Anterior cingulate cortex (tissue), 58 donors: ENCODE measurements at places on chromosomes 16 and 17.

DNA sequence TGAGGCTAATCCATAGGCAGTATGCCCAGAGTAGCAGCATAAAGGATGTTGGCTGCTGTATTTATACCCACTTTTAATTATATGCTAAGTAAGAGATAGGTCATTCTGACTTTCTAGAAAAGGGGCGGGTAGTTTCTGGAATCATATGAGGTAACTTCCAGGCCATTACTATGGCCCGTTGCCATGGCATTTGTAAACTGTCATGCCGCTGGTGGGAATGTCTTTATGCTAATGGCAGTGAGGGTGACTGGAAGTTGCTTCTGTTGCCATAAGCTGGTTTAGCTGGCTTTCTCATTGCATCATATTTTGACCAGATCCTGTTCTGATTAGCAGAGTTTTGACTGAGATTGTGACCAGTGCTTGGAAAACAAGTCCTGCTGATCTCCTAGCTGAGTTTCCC, 929.6 kb upstream of the CDH8 start:
- no peak for DNase-seq

DNA sequence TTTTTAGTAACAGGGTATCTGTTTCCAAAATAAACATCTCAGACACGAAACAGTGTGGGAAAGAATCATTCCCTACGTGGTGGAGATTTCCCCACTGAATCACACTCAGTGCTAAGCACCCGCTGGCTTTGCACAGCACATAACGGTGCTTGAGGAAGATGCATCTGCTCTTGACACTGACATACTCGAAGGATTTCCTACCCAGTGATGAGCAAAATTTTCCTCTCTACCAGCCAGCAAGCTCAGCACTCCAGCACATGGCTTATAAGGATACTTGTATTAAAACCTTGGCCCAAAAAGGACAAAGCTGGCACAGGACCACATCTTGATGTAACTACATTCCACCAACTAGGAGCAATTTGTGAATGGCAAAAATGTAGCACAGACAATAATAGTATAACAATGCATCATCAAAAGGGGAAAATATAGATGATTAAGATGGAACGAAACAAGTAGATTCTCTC, 59.0 kb downstream of the ANKFY1 start:
- no peak for DNase-seq

DNA sequence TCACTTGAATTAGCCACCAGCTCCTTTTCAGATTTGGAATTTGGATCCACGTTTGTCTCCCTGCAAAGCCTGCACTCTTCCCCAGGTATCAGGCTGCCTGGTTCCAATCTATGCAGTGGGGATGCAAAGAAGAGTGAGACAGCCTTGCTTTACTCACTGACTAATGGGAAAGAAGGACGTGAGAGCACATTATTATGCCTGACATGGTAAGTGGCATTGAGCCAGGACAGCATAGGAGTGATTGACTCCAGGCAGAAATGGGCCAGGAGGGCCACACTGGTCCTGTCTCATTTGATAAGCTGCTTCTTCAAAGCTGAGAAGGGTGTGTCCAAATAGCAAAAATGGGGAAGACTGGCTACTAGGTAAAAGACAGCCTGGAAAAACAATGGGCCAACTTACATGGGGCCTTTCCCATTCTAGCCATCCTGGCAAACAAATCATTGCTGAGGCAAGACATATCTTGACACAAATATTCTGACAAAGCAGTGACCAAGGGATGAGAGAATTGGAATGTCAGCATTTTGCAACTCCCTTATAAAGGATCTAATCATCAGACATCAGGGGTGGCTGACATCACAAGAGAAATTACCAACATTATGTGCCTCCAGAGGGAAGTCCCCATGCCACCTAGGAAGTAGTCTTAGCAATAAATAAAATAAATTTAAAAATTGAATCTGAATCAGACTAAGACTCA, 38.6 kb downstream of the CDH11 start:
- no peak for DNase-seq

- no peak for DNase-seq
These were observed 24.3 kb upstream of the MGAT5B start for GRCh38 chr17:76843703-76844484.

GRCh38 chr16:12158428-12158827, 181.9 kb downstream of the SNX29 start:
- no peak for DNase-seq

- DNase-seq = no peak
These were observed 48.2 kb upstream of the MEIOC start for GRCh38 chr17:44607836-44608690.

GRCh38 chr16:71855937-71856662, 10.3 kb downstream of the ATXN1L start:
- DNase-seq = no peak

DNA sequence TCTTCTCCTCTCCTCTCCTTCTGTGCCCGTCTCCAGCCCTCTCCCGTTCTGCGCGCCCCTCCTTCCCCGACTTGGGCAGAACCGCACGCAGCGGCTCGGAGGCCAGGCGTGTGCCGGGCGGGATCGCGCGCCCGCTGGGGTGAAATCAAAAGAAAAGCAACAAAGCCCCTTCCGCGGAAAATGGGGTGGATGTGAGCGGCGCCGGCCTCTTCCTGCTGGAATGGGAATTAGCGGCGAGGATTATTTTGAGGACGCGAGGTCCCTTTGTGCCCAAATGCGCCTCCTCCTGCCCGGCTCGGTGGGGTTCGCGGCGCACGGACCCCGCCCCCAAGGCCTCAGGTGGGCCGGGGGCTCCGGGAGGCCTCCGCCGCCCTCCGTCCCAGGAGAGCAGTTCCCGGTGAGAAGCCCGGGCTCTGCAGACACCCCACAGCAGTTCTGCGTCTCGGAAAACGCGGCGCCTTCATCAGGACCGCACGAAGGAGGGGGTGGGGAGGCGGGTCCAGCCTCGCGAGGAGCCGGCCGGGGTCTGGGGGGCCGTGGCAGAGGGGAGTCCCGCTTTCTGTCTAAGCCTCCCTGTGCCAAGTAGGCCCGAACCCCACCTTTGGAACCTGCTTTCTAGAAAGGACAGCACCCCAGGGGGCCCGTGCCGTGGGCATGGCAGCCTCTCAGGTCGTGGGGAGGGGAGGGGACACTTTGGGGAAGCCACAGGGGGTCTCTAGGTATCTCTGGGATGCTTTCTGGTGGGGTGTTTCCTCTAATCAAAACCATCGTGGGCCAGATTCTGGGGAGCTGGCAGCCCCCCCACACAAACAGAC, 91.0 kb upstream of the CBX4 start:
- no peak for DNase-seq

DNA sequence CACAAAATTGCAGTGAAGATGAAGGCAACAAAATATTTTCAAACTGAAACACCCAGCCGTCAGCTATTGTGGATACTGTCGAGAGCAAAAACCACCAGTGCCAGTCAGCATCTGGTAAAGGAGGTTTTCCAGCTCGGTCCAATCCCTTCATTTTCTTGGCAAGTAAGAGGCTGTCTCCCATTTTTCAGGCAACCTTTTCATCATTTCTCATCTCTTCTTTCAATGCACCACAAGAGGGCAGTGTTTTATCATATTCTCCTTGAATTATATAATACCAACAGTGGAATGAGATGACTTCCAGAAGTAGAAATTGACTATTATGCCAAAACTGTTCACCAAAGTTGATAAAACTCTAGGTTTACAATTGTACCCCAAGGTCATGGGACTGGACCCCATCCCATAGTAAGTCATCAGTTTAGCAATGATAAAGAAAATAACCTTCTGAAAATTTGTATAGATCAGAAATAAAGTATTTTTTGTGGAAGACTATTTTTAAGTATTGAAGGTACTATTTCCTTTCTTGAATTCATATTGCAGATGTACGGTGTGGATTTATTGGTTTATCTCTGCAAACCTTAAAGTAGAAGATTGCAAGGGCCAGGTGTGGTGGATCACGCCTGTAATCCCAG, 16.8 kb downstream of the NQO1 start:
- no peak for DNase-seq

DNA sequence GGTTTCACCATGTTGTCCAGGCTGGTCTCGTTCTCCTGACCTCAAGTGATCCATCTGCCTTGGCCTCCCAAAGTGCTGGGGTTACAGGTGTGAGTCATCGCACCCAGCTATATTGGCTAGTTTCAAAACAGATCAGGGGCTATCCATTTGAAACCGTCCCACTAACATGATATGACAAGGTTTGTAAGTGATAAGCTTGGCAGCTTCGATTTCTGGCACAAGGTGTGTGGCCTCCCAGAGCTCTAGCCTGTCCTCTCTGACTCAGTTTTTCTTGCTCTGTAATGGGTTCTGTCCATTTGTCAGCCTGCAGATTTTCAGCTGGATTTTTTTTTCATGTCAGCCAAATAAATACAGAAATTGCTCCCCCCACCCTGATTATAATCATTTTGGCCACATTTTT, 31.8 kb upstream of the TENT4B start:
- DNase-seq = no peak

GRCh38 chr16:11101695-11102522, 154.1 kb downstream of the SOCS1 start:
- no peak for DNase-seq

GRCh38 chr16:3759736-3760135, 42.4 kb upstream of the TRAP1 start:
- no peak for DNase-seq

GRCh38 chr17:10683853-10684252, 13.5 kb downstream of the SCO1 start:
- DNase-seq = no peak

DNA sequence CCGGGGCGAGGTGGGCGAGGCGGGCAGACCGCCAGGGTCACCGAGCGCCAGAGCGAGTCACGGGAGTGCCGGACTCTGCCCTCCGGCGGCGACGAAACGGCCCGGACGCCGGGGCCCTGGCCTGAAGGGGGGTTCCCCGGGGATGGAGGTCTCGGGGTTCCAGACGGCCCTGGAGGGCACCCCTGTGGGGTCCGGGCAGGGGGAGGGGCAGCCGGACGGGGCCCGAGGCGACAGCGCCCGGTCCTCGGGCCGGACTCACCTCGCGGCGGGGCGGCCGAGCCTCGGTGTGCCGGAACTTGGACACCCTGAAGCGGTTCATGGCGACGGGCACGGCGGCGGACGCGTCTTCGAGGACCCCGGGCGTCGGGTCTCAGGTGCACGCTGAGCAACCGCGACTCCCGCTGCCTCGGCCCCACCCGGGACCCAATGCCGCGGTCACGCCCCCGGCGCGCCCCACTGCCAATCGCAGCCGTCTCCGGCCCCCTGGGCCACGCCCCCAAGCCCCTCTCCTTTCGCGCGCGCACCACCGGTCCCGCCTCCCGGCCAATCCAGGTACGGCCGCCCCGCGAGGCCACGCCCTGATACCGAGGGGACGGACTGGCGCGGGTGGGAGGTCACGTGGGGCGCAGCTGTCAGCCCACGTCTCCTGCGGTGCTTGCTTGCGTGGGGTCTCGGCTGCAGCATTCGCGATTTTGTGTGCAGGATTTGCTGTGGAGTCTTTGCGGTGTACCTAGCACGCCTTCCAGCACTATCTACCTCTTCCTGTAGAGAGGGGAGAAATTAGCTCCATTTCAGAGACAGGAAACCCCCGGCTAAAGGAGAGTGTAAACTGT, at the start of gene CORO7:
CORO7 (minus strand) TSS at position 397 of the 833 bp plus-strand sequence; CDS start at position 319, 78 bp downstream.
- peak; percentile 95 for DNase-seq

- no peak for DNase-seq
These were observed 5.2 kb downstream of the ATMIN start for GRCh38 chr16:81040842-81041241.

GRCh38 chr17:16853661-16854320, 118.1 kb downstream of the TNFRSF13B start:
- no peak for DNase-seq

- DNase-seq = no peak
These were observed 2.3 kb downstream of the GP1BA start for GRCh38 chr17:4934173-4934979.

DNA sequence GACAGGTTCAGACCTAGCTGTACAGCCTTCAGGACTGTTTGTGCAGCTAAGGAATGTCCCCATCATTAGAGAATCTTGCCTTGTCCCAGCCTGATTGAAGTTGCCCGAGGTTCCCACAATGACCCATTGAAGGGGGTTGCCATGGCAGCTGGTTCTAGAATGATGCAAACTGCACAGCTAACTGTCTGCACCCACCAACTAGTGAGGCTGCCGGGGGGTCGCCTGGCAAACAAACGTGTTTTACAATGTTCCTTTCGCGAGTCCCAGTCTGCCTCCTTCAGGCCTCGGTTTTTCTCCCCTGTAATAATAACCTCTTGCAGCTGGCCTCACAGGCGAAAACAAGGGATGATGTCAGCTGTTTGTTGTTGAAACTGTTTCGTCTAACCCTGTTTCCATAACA, 5.5 kb downstream of the C16orf96 start:
- DNase-seq = peak; percentile 39

DNA sequence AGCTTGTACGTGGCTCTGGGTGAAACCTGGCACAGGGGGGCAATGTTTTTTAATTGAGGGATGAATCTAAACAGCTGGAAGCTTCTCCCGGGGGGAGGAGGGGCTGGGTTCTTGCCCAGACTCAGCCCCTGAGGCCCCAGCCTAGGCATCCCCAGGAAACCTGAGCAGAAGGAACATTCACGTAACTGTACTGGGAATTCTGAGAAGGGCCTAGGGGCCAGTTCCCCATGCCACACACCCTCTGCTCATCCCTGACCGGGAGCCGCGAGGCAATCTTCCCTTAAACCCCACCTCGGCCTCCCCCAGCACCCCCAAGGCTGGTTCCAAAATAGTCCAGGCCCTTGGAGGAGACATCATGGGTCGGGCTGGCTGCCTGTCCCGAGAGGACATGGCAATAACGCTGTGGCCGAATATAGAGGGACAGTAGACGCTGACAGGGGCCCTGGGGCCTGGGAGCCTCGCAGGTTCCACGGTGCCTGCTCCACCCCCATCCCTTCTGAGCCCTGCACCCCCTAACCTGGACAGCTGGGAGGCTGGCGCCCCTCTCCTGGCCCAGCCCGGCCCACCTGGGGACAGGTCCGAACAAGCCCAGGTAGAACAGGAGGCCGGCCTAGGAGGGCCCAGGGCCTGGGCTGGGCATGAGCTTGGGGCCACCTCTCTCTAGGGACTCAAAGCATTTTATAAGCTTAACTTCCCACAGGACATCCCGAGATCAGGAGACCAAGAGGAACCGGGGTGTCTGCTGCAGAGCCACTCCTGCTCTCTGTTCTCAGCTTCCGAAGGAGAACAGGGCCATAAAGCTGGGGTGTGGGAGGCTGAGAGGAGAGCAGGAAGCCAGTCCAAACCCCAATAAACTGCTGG, 83.2 kb upstream of the TOB1 start:
- no peak for DNase-seq

DNA sequence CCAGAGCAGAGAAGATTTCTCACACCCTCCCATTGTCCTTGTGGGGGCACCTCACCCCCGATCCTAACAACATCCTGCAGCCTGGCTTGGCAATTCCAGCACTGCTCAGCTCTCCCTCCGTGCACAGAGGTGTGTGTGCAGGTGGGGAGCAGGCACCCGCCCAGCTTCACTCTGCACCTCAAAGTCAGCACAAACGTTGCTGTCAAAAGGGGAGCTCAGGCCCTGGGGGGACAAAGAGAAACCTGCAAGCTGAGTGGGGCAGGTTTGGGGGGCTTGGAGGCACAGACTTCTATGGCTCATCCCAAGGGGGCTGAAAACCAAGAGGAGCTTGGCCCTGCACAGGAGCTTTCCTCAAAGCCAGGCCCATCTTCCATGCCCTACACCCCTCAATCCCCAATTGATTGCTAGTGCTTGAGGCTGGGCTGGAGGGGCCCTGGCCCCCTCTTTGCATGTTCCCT, 231.9 kb upstream of the TNRC6C start:
- DNase-seq = no peak

GRCh38 chr17:16215273-16215964, at the start of gene NCOR1:
Gene NCOR1, minus strand, starts transcription at chr17:16215534. Its CDS starts 20,965 bp downstream, at chr17:16194569.
- DNase-seq = peak; percentile 33
